Fibroblast of skin of right quadriceps (primary cell): ENCODE measurements at places on chromosomes 4 and X.
A peak's percentile ranks its signal among the peaks of the same experiment; 100 is the strongest.

DNA sequence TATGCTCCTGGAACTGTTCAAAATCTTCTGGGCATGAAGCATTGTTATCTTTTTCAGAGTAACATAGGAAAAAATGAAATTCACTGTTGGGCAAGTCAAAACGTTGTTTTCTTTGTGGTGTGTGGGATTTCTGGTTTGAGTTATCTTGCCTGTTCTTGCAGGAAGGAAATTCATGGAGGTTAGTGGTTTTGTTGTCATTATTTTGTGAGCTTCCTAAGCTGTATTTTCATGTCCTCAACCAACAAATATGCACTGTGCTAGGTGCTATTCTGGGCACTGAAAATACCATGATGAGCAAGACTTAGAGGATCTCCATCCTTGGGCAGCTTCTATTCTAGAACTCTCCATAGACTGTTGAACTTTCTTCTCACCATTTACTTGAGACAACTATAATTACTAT lies 16.9 kb downstream of the SPINK2 start:
- DNase-seq, result peak; percentile 72

- DNase-seq, result no peak
Observed at GRCh38 chrX:153634832-153635231, 12.2 kb upstream of the DUSP9 start.

GRCh38 chr4:151876381-151876988 lies 115.7 kb upstream of the GATB start:
- no peak for DNase-seq

DNA sequence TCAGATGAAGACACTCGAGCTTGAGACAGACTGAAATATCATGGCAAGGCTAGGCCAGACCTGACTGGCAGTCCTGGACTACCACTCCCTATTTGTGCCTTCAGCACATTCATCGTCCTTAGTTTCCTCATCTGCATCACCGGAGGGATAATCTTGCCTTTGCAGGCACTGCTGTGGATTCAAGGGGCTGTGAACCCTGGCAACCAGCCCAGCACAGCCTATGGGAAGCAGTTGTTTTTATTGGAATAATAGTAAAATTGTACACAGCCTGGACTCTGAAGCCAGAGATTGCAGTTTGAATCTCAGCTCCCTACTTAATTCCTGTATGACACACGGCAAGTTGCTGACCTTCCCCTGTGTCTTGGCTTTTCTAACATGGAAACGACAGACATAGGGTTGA lies 161.0 kb downstream of the NSUN7 start:
- no peak for DNase-seq

- no peak for DNase-seq
Observed at GRCh38 chrX:64229154-64229553, 1.3 kb downstream of the ASB12 start.

DNA sequence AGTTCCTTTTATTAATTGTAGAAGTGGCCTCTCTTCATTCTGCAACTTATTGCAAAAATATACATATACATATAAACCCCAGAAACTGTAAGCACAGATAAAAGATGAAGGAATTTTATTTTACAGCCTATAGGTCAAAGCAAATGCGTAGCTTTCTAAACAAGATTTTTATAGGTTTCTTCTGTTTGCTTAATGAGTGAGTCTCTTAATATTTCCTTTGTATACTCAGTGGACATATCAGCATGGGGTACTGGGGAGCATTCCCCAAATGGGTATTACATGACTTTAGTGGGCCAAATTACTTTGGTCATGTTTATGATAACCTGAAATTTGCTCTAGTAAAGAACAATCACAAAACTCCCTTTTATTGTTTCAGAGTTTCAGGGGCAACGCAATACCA lies 1698.6 kb upstream of the IGFBP7 start:
- DNase-seq, result no peak
